Posterior vena cava (tissue), 2 donors: ENCODE measurements at places on chromosomes 3 and 15. TPM values are rescaled to one million over a fixed set of nuclear protein-coding genes. Genes with fewer than 3 reads are reported as not detected.

- DNase-seq, result no peak
Observed at GRCh38 chr15:63791228-63791627, 42.5 kb downstream of the HERC1 start.

DNA sequence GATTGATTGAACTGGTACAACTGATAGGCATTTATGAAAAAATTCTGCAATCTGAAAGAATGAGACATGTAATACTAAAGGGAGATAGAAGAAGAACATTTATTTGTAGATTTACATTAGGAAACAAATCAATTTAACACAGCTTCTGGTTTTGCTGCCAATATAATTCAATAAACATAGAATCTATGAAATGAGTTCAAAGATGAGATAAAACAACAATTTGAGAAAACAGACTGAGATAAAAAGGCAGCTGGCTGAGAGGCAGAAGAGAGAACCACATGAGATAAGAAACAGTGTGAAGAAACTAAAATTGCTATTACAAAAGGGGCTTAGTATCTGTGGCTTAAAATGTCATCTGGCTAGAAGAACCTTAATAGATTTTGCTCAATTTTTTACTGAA lies 176.6 kb downstream of the PYDC2 start:
- no peak for DNase-seq

DNA sequence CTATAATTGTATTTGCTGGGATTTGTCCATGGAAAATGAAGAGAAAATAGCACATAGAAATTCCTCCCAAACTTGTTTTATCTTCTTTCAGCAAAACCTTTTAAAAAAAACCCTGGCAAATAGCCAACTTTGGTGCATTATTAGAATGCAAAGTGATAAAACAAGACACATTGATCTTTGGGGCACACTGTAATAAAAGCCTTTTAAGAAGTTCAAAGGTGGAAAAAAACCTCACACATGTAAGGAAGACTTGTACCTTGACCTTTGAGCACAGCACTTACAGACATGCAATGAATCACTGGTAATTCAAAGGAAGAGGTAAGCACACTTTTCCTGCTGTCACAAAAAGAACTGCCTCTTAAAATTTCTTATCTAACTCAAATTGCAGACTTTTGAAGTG lies 8.0 kb upstream of the MORC1 start:
- DNase-seq, result no peak

CHDH gene
- 3.7 TPM for total RNA-seq

GRCh38 chr15:85453144-85453872 lies 72.9 kb downstream of the AKAP13 start:
- DNase-seq, result no peak

GRCh38 chr3:28252001-28252431 lies 10.6 kb downstream of the CMC1 start:
- no peak for DNase-seq

ATP13A5 gene
- not detected for total RNA-seq

ASB7 gene
- total RNA-seq, result 8.8 TPM

SCAANT1 gene
- total RNA-seq, result not detected

GRCh38 chr3:131960324-131960723 lies 74.5 kb downstream of the CPNE4 start:
- no peak for DNase-seq

DNA sequence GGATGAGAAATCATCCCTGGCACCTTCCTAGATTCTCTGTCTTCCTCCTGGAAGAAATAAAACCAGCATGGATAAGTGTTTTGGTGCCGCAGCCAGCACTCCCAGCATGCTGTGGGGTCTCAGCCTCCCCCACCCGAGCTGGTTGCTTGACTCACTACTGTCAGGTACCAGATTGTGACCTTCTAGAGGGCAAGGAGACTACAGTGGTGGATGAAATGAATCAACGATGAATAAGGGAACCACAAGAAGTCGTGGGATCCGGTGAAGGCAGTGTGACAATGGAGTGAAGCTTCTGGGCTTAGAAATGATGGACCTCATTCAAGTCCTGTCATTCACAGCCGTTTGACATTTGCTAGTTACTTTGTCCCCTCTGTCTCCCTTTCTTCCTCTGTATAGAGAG lies 50.2 kb upstream of the SLCO3A1 start:
- no peak for DNase-seq

- no peak for DNase-seq
Observed at GRCh38 chr3:190180268-190180667, 59.6 kb upstream of the P3H2 start.

DNA sequence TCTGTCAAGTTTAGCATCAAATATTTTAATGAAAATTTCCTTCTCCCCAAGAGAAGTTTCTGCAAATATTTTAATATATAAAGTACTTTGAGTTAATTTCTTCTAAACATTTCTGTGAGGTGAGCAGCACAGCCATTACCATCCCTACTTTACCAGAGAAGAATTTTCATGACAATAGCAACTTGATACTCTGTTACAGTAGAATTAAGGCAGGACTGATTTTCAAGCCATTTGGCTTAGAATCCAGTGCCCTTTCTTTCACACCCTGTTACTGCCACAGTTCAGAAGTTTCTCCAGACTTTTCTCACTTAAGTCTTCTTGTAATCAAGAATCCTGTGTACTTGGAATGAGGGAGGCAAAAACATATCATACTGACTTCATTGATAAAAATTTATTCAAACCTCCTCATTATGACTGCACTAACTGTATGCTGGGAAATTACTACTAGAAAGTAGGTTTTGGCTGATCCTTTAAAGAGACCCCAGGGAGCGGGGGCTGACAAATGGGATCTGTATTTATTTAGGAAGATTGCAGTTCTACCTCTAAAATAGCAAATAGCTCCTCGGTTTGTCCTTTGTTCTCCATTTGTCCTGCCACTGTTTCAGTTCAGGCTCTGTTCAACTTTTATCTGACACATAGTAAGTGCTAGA lies 557.0 kb upstream of the SGO1 start:
- no peak for DNase-seq

- DNase-seq, result no peak
Observed at GRCh38 chr3:64853456-64853855, 165.7 kb upstream of the ADAMTS9 start.

DNA sequence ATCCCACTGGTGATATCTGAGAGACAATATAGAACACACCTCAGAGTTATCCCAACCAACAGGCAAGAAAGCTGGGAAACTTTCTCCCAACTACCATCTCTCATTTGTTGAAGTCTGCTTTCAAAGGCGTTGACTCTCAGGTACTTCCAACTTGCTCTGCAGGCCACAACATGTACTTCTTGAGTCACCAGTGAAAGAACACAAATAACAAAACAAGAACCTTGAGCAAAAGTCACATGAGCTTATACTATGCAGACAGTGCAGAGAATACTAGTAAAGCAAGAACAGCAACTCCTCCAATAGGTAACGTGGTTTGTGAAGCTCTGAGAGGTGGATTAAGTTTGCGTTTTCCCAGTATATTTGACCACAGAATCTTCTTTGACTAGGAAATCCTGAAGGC lies 20.6 kb downstream of the SNTN start:
- no peak for DNase-seq

DNA sequence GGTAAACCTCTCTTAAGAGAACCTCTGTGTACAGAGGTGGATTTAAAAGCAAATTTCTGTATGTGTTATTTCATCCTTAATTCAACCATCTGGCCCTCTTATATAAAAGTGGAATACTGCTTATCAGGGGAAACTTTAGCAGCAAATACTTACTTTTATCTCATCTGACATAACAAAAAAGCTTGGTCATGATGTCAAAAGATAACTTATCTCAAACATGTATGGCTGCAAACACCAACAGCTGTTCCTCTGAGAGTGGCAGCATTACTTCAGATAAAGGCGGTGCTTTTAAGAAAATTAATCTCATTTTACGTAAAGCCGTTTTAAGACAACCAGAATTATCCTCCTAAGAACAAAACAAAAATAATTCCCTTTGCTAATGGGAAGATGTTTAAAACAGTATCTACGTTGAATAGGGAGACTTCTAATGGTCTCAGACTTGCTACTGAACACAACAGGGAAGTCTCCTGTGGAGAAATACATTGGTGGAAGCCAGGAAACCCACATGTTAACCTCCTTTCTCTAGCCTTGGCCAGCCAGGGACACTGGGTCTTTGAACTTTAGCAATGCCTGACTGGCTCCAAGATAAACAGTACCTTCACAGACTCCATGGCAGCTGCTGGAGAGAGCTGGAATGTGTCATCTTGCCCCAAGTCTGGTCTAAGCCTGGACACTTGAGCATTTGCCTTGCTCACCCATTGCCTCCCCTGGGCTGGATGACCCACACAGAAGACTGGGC lies 18.1 kb downstream of the ARRDC4 start:
- DNase-seq, result no peak

GRCh38 chr3:139439278-139439677 lies 37.0 kb downstream of the RBP2 start:
- no peak for DNase-seq

GRCh38 chr15:99176757-99177156 lies 71.9 kb downstream of the SYNM start:
- DNase-seq, result no peak

- DNase-seq, result no peak
Observed at GRCh38 chr15:64925335-64926330, 13.9 kb downstream of the ANKDD1A start.

XCR1 gene
- 0.37 TPM for total RNA-seq
